ENCODE measurements at places on chromosomes 12 and 14.

DNA sequence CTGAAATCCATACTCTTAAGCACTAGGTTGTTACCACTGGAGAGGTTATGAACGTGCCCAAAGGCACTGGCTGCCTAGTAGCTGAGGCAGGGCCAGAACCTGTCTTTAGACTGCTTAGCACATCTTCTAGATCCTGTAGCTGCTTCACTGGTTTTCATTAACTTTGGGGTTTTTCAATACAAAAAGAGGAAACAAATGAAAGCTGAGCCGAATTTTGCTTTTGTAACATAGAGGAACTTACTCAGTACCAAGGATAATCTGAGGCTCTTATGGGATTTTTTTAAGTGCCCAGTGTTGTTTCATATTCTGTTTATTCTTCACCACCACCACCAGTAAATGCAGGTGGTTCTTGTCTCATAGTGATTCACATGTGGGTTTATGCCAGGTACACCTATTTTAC, 396.1 kb downstream of the RAD51B start:
- DNase-seq, result no peak

DNA sequence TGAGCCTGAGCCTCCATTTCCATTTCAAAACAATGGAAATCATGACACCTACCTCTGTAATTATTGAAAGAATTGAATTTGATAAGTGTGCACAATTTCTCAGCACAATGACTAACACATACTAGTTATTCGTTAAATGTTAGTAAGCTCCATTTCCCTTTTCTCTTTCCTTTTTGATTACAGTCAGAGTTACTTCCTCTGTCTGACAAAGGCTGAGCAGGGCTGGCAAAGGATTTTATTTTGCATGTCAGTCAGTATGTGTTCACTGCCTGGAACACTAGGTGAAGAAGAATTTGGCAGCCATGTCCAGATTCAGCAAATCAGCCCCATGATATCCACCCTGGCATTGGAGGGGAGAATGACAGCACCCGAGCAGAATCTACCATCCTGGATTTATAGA, 12.2 kb upstream of the RHOJ start:
- no peak for DNase-seq

DNA sequence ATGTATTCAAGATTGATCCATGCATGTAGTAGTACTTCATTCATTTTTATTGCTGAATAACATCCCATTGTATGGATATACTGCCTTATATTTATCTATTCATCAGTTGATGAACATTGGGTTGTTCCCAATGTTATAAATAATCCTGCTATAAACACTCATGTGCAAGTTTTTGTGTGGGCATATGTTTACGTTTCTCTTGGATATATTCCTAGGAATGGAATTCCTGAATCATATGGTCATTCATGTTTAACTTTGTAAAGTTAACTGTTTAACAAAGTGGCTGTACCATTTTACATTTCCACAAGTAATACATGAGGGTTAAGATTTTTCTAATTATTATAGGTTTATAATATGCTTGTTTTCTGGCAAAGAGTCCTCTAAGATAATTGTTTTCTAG, 1568.2 kb upstream of the SEL1L start:
- no peak for DNase-seq

DNA sequence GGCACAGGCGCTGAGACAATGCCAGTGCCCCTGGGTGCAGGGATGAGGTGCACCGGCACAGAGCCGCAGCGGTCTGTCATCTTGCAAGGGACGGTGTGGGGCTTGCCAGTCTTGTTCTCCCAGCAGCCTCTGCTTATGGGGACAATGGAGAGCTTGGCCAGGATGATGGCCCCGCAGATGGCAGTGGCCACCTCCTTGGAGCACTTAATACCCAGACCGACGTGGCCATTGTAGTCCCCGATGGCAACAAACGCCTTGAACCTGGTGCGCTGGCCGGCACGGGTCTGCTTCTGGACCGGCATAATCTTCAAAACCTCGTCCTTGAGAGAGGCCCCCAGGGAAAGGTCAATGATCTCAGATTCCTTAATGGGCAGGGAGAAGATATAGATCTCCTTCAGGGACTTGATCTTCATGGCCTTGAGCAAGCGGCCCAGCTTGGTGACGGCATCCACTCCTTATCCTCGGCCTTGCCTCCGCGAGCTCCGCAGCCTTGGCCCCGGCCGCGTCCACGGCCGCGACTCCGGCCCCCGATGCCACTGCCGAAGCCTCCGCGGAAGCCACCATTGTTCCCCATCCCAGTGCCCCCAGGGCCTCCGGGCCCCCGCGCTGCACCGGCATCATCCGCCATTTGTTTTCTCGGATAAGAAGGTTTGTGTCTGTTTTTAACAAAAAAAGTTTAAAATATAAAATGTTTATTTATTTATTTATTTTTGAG, 29.9 kb downstream of the VRTN start:
- DNase-seq, result no peak

DNA sequence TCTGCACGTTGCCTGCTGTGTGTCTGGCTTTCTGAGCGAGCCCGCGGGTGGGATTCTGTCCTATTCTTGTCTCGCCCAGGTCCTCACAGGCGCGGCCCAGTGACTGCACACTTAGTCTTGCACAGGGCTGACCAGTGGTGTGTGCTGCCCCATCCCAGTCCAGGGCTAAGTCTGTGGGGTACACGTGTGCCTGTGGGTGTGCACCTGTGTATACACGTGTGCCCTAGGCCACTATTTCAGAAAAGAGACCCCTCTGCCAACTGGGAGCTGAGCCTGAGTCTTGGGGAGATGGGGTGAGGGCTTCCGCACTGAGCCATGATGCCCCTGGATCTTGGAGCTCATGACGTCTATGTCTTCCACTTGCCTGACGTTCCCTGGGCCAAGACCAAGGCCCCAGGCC, 185.5 kb upstream of the PRMT8 start:
- no peak for DNase-seq

GRCh38 chr14:95502381-95502950, 14.0 kb downstream of the SYNE3 start:
- DNase-seq, result no peak

- no peak for DNase-seq
These were observed 21.9 kb upstream of the ZFP36L1 start for GRCh38 chr14:68814539-68815297.

- no peak for DNase-seq
These were observed 55.3 kb downstream of the ZFYVE21 start for GRCh38 chr14:103770902-103771301.

GRCh38 chr12:13405961-13406703, 209.6 kb downstream of the EMP1 start:
- DNase-seq, result no peak

GRCh38 chr12:67034110-67034879, 234.9 kb upstream of the CAND1 start:
- no peak for DNase-seq

- no peak for DNase-seq
These were observed 39.3 kb downstream of the LRTM2 start for GRCh38 chr12:1859643-1860042.

GRCh38 chr12:57868851-57869268, 22.3 kb upstream of the CTDSP2 start:
- no peak for DNase-seq

GRCh38 chr12:100404769-100405407, 48.0 kb downstream of the SLC17A8 start:
- peak; percentile 2 for DNase-seq

DNA sequence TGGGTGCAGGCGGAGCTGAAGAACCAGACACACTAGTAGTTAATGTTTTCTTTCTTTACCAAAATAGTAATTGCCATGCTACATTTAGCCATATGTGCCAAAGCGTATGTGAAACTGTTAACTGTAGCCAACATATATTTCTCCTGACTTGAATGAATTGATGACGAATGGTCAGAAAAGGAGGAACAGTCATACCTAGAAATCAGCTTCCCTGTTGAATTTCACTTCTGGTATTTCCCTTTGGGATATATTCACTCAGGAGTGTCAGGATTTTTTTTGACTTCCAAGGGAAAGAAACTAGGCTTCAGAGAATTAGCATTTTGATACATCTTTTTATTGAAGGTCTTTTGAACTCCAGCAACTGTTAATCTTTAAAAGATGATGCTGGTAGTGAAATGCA, 87.0 kb downstream of the ERC1 start:
- DNase-seq, result no peak

GRCh38 chr14:45381091-45381490, 128.1 kb upstream of the MIS18BP1 start:
- no peak for DNase-seq

DNA sequence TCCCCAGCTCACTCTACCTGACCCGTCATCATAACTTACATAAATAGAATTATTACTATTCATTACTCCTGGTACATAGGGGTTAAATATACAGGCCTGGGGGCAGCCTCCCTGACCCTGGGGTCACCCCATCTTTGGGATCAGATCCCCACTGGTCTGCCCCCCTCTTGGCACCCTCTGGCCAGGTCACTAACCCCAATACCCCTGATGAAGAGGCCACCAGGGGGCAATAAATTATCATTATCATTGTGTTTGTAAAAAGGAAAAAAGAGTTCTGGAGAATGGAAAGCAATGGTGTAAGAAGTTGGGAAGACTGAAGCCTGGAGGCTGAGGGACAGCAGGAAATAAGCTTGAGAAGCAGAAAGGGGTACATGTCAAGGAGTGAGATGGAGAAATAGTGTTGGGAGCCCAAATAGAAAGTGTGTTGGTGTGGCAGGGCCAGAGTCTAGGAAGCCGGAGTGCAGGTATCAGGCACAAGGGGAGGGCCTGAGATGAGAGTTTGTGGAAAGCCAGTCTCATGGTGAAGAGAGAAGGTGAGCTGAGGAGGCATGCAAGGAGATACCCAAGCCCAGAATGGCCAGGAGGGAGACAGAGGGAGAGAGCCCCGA, 6.1 kb upstream of the AAAS start:
- DNase-seq, result no peak

- no peak for DNase-seq
These were observed 15.7 kb downstream of the NDUFA12 start for GRCh38 chr12:94987801-94988200.

DNA sequence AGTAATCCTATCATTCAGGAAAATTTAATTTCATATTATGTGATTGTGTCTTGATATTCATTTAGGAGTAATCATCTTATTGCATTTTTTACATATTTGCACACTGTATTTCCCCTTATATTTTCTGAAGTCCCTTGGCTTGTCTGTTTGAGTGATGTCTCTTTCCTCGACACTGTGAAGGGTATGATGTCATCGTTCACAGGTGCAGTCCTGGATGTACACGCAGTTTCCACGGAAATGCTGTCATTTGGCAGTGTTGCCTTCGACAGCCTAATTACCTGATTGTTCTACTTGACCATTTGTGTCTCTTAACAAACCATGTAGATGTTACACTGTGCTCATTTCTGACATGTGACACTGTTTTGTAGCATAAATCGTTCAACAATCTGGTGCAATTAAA, 1277.0 kb downstream of the TMEM121 start:
- DNase-seq, result no peak

GRCh38 chr12:27511031-27511722, 12.8 kb upstream of the PPFIBP1 start:
- no peak for DNase-seq

DNA sequence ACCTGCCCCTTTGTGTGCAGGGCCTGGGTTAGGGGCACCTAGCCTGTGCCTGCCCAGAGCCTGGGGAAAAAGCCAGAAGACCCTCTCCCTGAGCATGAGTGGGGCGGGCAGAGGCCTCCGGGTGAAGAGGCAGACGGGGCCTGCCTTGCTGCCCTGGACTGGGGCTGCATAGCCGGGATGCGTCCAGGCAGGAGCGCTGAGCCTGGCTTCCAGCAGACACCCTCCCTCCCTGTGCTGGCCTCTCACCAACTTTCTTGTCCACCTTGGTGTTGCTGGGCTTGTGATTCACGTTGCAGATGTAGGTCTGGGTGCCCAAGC, 216.1 kb downstream of the TMEM121 start:
- DNase-seq, result no peak

DNA sequence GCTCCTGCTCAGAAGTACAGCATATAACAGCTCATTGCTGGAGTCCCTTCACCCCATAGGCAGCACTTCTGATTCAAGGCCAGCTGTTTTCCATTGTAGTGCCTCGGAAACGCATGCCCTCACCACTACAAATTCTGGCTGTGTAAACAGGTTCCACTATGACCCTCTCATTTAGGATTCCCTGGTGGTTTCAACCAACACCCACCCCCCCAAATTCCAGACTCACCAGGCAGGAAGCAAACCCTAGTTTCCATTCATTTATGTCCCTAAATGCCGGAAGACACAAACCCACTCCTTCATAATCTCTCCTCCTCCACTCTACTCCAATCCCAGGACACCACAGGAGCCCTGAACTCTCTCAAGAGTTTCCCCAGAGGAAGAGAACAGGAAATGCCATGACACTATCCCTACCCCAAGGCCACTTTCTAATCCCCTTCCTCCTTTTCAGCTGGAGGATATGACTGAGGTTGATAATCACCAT, 75.9 kb upstream of the TMPO start:
- no peak for DNase-seq

GRCh38 chr14:59826150-59826549, 44.4 kb downstream of the RTN1 start:
- no peak for DNase-seq

- no peak for DNase-seq
These were observed 37.1 kb upstream of the STON2 start for GRCh38 chr14:81437244-81437643.

DNA sequence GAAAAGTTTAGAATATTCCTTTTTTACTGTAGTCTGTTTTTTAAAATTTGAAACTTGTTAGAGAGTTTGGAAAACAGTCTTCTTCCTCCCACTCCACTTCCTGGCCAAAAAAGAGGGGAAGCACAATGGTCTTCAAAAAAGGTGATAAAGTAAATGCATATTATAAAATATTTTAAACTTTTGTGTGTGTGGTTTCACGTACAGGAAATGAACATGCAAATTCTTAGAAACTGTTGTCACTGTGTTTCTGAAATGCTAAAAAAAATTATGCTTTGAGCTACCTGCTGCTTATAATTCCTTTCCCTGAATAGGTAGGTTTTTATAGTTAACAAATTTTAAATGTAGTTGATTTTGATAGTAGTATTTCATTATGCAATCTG, 2.9 kb downstream of the FGFR1OP2 start:
- DNase-seq, result no peak

DNA sequence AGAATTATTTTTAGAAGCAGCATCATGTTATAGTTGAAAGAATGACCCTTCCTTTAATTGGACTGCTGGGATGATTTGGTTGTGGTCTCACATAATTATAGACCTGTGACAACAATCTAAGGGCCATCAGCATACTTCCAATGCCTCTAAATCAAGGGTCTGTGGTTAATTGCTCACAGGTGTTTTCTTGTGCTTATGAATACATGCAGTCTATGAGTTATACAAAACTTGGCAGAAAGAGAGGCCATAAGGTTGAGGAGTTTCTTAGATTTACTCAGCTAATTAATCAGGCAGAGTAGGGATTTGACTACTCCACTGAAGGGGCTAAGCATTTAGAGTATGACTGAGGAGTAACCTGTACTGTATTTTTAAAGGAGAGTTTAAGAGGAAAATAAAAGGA, 37.0 kb upstream of the FRMD6 start:
- no peak for DNase-seq

Measured in activated naive CD4-positive, alpha-beta T cell (primary cell).